Fibroblast of villous mesenchyme (primary cell): ENCODE measurements at places on chromosomes 1 and 21. TPM values are rescaled to one million over a fixed set of nuclear protein-coding genes. Genes with fewer than 3 reads are reported as not detected.

Gene TRABD2B
- total RNA-seq, result not detected in 2 replicates

Gene TLR5
- not detected in 2 replicates for total RNA-seq

Gene B3GALT5
- under 0.01 TPM in 1 of 2 replicates, not detected in the other for total RNA-seq

Gene CGN
- under 0.01 TPM in 1 of 2 replicates, not detected in the other for total RNA-seq

Gene OSCP1
- 6.0 and 8.1 TPM in 2 replicates for total RNA-seq

Gene MORN1
- 6.1 and 9.5 TPM in 2 replicates for total RNA-seq

Gene ADCY10
- under 0.01 TPM in 1 of 2 replicates, not detected in the other for total RNA-seq

Gene TCEA3
- total RNA-seq, result 8.6 and 11.3 TPM in 2 replicates

Gene TMOD4
- not detected in 2 replicates for total RNA-seq

Gene SERINC2
- total RNA-seq, result 13.5 and 21.2 TPM in 2 replicates

Gene SLC25A34
- under 0.01 and 0.43 TPM in 2 replicates for total RNA-seq

Gene RCSD1
- 0.64 and 1.3 TPM in 2 replicates for total RNA-seq

Gene IL20
- total RNA-seq, result 0.32 and 0.86 TPM in 2 replicates

Gene NBPF15
- 51.2 and 70.4 TPM in 2 replicates for total RNA-seq

Gene CYP4X1
- total RNA-seq, result not detected in 2 replicates

Gene PRXL2B
- 13.2 and 15.1 TPM in 2 replicates for total RNA-seq

Gene CYP4Z1
- not detected in 2 replicates for total RNA-seq

Gene NUP210L
- total RNA-seq, result under 0.01 TPM in 1 of 2 replicates, not detected in the other

Gene RPE65
- total RNA-seq, result not detected in 2 replicates

Gene C21orf58
- 5.5 and 5.6 TPM in 2 replicates for total RNA-seq

Gene LDLRAD1
- total RNA-seq, result not detected in 2 replicates

Gene OSBPL9
- 85.4 and 103 TPM in 2 replicates for total RNA-seq

Gene HTR1D
- total RNA-seq, result 0.86 and 2.3 TPM in 2 replicates

Gene TMED5
- total RNA-seq, result 50.6 and 82.5 TPM in 2 replicates

Gene CD1B
- not detected in 2 replicates for total RNA-seq

Gene FCGR3A
- not detected in 2 replicates for total RNA-seq

Gene RBP7
- total RNA-seq, result 0.43 TPM in 1 of 2 replicates, not detected in the other

Gene CLIC6
- under 0.01 TPM in 2 replicates for total RNA-seq

Gene PODN
- 8.7 and 9.1 TPM in 2 replicates for total RNA-seq

Gene MNDA
- total RNA-seq, result not detected in 2 replicates

Gene ARTN
- 0.86 TPM in 1 of 2 replicates, not detected in the other for total RNA-seq

Gene COL8A2
- total RNA-seq, result 4.7 and 6.8 TPM in 2 replicates

Gene COPA
- 295 and 322 TPM in 2 replicates for total RNA-seq
